NCI-H2227 treated with DMSO at 0.1 percent for 48 hours (cell line): ENCODE measurements at places on chromosomes 6 and 20.
A peak's percentile ranks its signal among the peaks of the same experiment; 100 is the strongest.

- DNase-seq, result no peak
Observed at GRCh38 chr6:21824431-21825177, 231.1 kb downstream of the SOX4 start.

DNA sequence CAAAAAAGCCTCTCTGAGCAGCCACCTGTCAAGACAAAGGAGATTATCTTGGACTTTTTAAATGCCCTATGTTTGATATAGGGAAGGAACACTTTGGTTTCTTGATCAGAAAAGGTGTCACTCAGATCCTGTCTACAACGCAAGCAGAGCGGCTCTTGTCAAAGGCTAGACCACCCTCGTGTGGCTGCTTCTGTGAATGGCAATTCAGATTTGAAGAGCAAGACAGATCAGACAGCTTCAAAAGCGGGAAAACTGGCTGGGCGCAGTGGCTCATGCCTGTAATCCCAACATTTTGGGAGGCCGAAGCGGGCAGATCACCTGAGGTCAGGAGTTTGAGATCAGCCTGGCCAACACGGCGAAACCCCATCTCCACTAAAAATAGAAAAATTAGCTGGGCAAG, 10.1 kb upstream of the NXT1 start:
- DNase-seq, result peak; percentile 48

- no peak for DNase-seq
Observed at GRCh38 chr20:52524861-52525260, 333.3 kb upstream of the ZFP64 start.

- peak; percentile 57 for DNase-seq
Observed at GRCh38 chr6:37051138-37052026, 45.9 kb downstream of the FGD2 start.

DNA sequence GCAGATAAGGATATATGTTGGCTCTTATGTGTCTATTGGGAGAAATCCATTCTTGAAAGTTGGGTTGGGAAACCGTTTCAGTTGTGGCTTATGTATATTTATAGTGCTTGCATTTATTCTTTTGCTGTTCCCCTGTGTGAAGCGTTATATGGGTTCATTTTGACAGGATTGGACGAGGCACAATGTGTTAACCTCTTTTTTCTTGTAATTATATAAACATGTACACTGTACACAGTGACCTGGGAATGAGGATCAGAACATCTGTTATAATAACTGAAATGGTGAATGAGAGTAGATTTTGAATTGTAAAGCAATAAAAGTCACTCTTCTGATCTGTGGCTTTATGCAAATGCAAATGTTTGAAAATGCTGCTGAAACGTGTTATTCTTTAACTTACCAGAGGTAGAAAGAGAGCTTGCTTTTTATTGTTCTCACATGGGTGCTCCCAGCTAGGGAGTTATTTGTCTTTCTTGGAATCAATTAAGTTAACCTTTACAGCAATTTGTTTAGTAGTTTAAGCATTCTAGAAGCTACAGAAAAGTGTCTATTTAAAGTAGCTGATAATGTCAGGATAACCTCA, 213.7 kb downstream of the GRIK2 start:
- no peak for DNase-seq

- no peak for DNase-seq
Observed at GRCh38 chr6:121237859-121238258, 96.4 kb downstream of the TBC1D32 start.

- peak; percentile 28 for DNase-seq
Observed at GRCh38 chr6:158072083-158072721, 90.5 kb downstream of the SYNJ2 start.
